ENCODE measurements at places on chromosomes 4 and X.

DNA sequence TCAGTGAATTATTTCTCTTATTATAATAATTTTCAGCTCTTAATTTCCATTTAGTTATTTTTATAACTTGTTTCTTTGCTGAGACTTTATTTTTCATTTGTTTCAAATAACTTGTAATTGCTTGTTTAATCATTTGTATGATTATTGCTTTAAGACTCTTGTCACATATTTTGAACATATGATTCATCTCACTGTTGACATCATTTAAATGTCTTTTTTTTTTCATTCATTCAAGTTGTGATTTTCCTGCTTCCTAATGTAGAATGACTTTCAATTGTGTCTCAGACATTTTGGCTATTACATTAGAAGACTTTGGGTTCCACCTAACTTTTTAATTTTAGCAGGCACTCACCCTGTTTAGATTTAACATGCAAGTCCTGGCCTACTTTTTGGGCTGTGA is 234.8 kb upstream of the DIPK2B start:
- DNase-seq, result no peak

DNA sequence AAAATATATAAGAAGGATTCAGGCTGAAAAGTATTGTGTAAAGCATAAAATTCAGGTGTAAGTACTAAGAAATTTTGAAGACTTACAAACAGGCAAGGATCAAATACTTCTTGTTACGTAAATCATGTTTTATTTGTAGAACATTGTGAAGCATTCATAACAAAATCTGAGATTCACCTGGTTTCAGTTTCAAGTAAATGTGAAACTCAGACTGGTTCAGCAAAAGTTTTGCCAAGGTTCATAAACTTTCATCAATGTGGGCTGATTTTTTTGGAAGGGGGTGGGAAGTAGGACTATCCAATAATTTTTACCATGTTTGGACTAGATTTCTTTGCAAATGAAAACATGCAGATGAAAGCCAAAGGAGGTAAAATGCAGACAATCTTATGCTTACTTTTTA is 527.7 kb downstream of the ANKRD50 start:
- DNase-seq, result no peak

DNA sequence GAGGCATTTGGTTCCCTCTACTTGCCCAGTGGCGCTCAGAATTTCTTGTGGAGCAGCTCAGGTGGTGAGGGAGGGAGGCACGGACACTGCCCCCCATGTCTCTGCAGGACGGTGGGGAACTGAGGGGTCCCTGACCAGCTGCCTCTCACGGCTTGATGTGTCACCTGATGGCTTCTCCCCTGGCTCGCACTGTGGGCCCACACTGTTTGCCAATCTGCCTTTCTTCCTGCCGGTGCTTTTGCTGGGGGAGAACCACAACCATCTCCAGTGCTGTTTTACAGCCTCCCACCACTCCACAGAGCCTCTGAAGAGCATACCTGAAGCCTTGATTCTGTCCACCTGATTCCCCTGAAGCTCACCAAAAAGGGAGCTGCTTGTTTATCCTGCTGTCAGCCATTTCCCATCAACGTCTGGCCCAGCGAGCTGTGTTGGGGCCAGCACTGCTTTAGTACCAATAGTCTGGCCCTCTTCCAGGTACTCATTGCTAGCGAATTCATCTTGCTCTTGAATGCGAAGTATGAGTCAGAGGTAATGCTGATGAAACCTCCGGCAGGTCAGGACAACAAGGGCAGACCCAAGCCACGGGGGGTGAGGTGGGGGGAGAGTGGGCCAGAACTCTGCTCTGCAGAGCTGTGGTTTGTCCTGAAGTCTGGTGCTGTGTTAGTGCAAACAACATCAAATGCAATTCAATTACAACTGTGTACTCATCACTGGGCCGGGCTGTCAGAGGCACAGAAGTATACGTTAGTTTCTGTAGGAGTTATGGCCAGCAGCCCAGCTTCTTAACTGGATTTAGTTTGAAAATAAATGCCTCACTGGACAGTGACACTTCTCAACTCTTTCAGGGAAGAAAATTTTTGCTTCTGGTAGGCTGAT is 208.3 kb upstream of the JADE1 start:
- DNase-seq, result peak; percentile 23

DNA sequence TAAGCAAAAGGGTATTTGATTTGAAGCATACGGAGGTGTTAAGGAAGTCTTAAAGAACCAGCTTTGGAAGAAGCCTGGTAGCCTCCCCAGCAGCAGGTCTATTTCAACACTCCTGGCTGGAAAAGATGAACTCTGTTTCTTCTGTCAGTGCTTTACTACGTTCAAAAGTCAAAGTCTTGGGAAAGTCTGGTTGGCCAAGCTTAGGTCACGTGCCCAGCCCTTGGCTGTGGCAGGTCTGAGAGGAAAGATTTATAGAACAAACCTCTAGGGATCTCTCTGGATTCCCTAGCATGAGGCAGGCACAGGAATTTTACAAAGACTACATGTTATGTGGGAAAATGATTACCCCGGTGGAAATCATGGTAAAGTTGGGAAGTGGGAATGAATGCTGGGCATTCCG is 8.6 kb upstream of the ARHGAP10 start:
- DNase-seq, result peak; percentile 56

- DNase-seq, result no peak
Measured at GRCh38 chr4:71878376-71878775, 94.5 kb upstream of the GC start.

- no peak for DNase-seq
Measured at GRCh38 chr4:11729548-11729947, 300.9 kb upstream of the HS3ST1 start.

GRCh38 chr4:40572692-40573310 is 56.9 kb downstream of the RBM47 start:
- no peak for DNase-seq

GRCh38 chr4:12576409-12576808 is 907.7 kb downstream of the RAB28 start:
- no peak for DNase-seq

GRCh38 chrX:71315917-71316316 is 14.4 kb downstream of the ITGB1BP2 start:
- DNase-seq, result no peak
